ENCODE measurements at places on chromosomes 1 and 21.

GRCh38 chr1:172533513-172534151 is 682 bp downstream of the SUCO start:
- peak; percentile 31 for DNase-seq

DNA sequence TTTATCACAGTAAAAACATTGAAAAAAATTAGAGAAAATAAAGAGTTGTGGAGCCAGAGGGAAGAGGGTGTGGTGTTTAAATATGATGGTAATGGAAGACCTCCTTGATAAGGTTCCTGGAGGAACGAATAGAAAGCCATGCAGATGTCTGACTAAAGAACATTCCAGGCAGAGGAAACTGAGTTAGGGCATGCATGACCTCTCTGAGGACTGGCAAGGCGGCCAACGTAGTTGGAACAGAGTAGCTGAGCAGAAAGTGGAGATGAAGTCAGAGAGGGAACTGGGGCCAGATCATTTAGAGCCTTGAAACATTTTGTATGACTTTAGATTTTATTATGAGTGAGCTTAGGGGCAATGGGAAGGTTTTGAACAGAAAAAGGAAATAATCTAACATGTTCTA is 377.5 kb downstream of the HLX start:
- no peak for DNase-seq

DNA sequence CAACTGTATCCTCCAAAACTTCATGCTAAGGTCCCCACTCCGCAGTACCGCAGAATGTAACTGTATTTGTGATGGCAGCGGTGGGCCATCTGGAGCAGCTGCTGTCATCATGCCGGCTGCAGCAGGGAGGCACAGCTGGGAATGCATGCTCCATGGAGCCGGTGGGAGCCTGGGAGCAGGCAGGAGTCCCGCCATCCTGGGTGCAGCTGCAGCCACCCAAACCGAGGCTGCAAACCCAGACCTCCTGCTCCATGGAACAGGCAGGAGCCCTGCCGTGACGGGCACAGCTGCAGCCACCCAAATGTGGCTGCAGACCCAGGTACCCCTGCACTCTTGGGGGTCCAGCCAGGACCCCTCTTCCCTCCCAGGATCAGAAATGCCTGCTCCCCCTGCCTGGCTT is 80.3 kb downstream of the SCMH1 start:
- no peak for DNase-seq

DNA sequence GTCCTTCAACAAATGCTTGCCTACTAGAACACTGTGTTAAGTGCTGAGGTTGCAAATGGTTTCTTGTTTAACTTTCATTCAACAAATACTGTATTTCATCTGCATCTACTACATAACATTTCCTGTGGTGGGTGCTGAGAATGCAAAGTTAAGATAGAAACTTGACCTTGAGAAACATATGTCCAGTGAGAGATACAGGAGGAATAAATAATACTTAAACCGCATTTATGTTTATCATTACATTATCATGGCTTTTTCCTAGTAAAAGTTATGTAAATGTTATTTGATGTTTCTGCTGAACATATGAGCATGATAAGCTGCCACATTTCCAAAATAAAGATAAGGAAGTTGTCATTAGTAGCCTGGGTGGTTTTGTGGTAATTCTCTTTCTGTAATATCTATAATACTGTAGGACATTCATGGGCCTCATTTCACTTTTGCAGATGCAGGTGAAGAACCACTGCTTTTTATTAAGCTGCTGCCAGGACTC is 590.4 kb downstream of the PLPP3 start:
- DNase-seq, result no peak

DNA sequence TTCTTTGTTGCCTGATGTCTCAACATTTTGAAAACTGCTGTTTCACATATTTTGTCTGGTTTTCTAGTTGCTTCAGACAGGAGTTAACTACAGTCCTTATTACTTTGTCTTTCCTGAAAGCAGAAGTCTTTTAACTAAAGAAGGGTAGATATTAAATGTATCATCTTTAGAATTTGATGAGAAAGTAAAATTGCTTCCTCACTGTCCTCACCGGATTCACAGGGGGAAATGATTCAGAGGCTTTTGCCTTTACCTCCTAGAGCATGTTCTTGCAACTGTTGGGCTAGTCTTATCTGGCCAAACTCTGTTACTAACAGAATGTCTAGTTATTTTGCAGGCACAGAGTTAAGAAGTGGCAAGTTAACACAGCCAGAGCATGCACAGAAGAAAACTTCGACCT is 107.2 kb upstream of the VAV3 start:
- no peak for DNase-seq

GRCh38 chr1:163130225-163130856 is 61.2 kb downstream of the RGS4 start:
- peak; percentile 15 for DNase-seq

- DNase-seq, result no peak
Measured at GRCh38 chr1:246117066-246117791, 389.9 kb downstream of the SMYD3 start.

DNA sequence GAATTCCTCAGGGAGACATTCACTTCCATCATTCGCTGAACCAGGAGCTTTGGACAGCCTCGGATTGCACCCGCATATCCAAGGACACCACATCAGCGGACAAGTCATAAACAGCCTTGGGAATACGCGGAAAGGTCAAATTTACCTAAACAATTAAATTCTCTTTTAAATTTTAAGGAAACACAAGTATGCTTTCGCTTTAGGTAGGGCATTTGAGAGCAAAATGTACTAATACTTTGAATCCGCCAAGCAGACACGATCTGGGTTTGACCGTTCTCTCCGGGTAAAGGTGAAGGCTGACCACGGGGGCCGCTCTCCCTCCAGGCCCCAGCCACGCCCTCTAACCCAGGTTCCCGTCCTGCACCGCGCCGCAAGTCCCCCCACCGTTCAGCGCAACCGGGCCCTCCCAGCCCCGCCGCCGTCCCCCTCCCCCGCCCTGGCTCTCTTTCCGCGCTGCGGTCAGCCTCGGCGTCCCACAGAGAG is 479 bp upstream of the ACADM start:
- DNase-seq, result peak; percentile 72

DNA sequence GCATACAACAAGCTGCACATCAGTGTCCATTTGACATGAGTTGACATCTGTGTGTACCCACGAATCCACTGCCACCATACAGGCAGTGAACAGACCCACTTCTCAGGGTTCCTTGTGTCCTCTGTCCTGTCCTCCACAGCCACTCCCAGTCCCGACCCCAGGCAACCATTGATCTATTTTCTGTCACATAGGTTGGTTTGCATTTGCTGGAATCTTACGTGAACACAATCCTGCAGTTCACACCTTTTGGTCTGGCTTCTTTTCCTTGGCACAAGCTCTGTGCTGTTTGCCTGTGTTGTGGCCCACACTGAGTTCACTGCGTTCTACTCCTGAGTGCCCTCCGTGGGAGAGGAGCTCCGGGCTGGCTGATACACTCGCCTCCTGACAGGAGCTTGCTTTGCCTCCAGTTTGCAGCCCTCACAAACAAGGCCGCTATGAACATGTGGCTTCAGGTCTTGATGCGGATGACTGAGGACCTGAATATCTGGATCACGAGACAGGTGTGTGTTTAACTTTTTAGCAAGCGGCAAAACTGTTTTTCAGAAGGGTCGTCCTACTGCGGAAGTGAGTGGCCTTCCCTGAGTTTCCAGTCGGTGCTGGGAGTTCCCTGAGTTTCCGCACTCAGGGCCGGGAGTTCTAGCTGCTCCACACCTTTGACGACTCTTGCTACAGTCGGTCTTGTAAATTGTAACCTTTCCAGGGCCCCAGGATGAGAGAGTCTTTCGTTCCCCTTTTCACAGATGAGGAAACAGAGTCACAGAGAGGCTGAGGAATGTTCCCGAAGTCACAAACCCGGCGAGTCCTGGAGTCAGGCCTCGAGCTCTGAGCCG is 13.0 kb upstream of the COL18A1 start:
- no peak for DNase-seq

DNA sequence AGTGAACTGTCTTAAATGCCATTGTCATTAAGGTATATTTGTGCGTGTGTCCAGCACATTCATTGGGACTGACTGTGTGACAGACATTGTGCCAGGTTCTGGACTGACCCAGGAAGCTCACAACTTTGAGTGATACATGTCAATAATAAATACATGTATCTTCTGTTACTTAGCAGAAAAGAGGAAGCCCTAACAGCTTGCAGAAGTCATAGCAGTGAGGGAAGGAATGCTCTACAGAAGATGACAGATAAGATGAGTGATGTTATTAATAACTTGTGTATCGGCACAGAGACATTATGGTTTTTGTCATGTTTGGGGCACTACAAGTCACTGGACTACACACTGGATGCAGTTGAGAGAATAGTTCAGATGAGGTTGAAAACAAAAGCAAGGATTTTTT is 1.2 kb upstream of the SRSF11 start:
- no peak for DNase-seq

DNA sequence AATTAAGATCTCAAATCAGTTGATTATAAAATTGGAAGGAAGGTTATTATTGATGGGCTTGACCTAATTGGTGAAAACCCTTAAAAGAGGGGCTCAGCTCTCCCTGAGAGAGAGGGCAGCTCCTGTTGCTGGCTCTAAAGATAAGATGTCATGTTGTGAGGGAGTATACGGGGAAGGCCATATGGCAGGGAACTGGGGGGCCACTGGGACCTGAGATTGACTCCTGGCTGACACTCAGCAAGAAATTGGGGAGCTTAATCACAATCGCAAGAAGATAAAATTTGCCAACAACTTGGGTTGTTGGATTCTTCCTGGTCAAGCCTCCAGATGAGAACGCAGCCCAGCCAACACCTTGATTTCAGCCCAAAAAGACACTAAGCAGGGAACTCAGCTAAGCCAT is 69.7 kb upstream of the KCNJ6 start:
- no peak for DNase-seq

DNA sequence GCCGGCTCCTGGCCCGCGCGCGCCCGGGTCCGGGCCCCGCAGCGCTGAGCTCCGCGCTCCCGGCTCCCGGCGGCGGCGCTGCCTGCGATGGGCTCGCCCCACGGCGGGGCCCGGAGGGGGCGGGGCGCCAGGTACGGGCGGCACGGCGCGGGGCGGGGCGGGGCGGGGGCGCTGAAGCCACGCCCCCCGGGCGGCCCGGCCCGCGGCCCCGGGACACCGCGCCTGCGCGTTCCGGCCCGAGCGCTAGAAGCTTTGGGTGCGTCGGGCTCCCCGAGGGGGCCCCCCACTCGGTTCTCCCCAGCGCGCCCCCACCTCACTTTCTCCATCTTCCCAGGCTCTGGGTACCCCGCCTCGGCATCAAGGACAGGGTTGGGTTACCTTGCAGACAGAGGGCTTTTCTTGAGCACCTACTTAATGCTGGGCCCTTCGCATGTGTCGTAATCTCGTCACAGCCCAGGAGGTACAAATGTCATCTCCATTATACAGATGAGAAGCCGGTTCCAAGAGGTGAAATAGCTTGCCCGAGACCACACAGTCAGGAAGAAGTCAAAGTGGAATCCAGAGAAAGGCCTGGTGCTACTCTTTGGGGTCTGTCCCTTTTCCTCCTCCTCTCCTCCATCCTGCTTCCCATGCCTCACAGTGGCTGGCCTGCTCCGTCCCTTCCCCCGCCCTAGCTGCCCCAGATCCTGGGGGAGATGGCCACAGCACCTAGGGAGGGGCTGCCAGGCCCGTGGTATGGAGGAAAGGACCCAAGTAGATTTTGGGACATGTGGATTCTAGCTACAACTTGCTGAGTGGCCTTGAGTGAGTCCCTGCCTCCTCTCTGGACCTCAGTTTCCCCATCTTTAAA is 46.5 kb downstream of the RAP1GAP start:
- DNase-seq, result no peak

DNA sequence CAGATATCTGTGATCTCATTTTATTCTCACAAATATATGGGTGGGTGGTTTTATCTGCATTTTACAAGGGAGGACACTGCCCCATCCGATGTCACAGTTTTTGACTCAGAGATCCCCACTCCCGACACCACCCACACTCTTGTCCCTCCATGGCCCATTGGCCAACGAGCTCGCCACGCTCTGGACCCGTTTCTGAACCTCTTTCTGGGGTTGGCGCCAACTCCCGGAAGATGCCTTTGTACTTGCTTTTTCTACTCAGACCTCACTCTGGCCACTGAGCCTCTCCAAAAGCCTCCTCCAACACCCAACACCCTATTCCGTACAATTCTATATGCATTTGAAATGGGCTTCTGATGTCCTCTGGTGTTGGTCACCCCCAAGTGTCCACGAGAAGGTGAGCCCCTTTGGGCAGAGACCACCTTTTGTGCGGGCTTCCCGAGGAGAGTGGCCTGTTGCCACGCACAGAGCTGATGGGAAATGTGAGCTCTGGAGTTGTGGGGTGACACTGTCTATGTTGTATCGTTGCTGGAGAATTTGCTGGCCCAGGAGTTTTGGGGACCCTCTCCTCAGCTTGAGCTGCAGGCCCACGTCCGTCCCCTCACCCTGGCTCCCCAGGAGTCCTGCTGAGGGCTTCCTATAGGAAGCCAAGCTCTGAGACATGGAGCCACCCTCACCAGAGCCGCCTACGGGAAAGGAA is 366.9 kb upstream of the VAMP3 start:
- DNase-seq, result no peak

GRCh38 chr1:25131794-25132193 is 100.5 kb downstream of the SYF2 start:
- DNase-seq, result no peak

GRCh38 chr1:869499-870244 is 54.1 kb upstream of the SAMD11 start:
- DNase-seq, result peak; percentile 23

- DNase-seq, result no peak
Measured at GRCh38 chr1:156538711-156539440, 33.5 kb downstream of the IQGAP3 start.

GRCh38 chr1:226128487-226129075 is 58.0 kb downstream of the ACBD3 start:
- peak; percentile 69 for DNase-seq

- DNase-seq, result no peak
Measured at GRCh38 chr1:206447792-206448191, 22.5 kb upstream of the IKBKE start.

GRCh38 chr1:8274352-8274751 is 43.6 kb upstream of the SLC45A1 start:
- no peak for DNase-seq

GRCh38 chr1:201311356-201312011 is 28.2 kb downstream of the PKP1 start:
- peak; percentile 14 for DNase-seq

- no peak for DNase-seq
Measured at GRCh38 chr1:201968202-201968925, 13.1 kb downstream of the TIMM17A start.

DNA sequence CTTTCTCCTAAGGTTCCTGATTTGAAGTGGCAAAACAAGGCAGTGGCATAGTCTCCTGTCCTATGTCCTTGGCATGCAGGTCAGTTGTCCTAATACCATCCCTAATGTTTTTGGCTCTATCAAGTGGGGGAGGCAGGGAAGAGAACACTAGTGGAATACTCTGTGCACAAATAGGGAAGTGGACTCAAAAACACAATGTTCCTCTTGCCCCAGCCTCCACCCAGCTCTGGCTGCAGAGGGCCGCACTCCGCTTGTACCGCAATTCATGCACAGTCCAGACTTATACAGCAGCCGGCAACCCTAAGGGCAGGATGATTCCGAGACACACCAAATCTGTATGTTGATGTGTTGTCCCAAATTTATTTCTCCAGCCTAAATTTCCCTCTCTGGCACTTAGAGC is 14.5 kb downstream of the PLEKHO1 start:
- no peak for DNase-seq
